Midbrain (tissue), 1 donor: ENCODE measurements at places on chromosomes 12 and 14.
A peak's percentile ranks its signal among the peaks of the same experiment; 100 is the strongest.

- DNase-seq, result no peak
These were observed 172.9 kb upstream of the LRIG3 start for GRCh38 chr12:59093073-59093772.

- peak; percentile 21 for DNase-seq
These were observed 13.5 kb downstream of the AMN1 start for GRCh38 chr12:31715283-31715825.

DNA sequence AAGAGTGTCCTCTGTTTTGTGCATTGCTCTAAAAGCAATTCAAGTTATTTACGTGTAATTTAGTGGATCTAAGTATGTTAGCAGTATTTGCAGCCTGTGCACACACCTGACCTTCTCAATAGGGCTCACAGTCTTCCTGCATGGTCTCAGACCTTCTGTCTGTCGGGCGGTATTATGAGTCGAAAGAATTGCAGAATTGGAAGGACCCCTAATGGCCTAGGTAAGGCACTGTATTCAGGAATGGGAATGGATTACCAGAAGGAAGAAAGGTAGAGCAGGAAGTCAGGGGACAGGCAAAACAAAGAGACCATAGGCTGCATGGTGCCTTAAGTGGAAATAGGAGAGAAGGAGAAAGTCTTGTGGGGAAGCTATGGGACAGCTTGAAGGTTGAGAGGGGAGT is 341.6 kb downstream of the VRK1 start:
- no peak for DNase-seq

- DNase-seq, result no peak
These were observed 17.0 kb downstream of the ACSS3 start for GRCh38 chr12:81094718-81095360.

DNA sequence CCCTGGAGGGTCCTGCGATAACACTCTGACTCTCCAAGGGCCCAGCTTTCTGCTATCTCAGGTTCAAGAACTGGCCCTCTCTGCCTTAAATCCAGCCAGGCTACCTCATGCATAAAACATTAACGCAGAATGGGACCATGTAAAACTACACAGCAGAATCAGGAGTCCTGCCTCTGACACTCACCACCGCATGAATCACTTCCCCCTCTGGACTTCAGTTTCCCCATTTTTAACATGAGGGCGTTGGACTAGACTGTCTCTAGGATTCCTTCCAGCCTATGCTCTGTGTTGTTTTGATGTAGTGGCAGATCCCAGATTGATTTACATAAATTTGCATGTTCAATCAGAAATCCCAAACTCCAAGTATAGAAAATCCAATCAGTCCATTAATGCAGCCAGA is 3.3 kb downstream of the NCKAP5L start:
- peak; percentile 43 for DNase-seq

DNA sequence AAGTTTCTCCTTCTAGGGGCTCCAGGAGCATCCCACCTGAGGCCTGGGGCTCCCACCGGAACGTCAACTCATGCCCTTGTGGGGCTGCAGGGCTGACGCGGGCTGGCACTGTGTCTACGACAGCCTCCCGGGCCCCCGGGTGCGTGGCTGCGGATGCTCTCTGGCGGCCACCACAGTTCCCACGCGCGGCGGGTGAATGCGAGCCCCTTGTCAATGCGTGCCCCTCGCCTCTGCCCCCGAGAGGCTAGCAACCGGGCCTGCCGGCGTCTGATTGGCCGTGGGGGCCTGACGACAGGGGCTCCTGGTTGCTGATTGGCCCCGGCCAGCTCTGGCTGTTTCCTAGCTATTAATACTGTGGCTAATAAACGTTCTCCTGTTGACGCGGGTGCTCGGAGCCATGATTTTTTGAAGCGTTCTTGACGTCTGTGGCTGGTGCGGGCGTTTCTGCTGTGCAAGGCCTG is 1.8 kb upstream of the MEG3 start:
- no peak for DNase-seq

DNA sequence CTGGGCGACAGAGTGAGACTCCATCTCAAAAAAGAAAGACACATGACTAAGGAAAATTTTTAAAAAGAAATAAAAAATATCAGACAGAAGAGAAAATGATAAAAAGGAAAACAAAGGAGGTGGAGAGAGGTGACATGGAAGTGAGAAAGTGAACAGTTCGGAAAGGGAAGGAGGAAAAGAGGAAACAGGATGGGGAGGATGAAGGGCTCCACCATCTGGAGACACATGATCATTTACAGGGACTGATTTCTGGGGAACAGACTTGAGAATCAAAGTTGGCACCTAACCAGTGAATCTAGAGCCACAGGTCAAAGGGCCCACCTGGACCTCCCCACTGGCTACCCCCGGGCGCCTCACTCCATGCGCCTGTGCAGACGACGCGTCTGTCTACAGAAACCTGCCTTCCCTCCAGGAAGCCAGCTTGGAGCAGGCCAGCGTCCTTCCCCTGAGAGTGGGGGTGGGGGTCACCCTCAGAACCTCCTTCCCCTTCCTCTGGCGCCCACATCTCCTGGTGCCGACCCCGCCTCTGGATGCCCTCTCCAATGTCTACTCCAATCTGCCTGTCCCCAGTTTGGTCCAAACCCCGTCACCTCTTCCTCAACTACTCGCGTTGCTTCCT is 60.5 kb downstream of the AMN start:
- no peak for DNase-seq

DNA sequence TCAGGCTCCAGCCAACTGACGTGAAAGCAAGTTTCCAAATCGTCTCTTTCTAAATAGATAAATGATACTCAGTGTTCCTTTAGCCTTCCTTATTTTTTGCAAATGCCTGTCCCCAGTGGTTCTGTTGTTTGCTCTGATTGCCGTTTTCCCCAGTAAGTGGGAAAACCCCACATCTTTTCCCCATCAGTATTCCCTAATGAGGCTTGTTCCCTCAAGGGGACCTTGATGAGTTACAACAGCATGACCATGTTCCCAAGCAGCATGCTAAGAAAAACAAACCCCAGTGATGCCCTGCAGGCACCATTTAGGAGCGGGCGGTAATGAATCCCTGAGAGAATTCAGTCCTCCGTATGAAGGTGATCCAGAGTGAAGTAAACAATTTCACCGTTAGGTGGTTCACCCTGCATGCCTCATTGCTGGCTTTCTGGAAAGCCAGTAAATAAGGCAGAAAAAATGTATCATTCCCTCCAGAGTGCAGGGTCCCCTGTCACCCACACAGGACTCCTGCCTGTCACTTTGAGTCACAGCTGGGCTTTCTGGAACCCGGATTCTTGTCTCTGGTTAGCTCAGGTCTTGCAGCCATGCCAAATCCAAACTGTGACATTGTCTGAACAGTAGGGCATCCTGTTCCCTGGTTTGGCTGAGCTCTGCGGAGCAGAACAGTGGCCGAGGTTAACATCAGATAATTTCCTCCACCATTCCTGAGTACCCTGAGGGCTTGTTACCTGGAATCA is 222.6 kb downstream of the RGS6 start:
- no peak for DNase-seq

GRCh38 chr14:103871596-103872480 is 24.5 kb upstream of the PPP1R13B start:
- no peak for DNase-seq

- DNase-seq, result no peak
These were observed 3.1 kb downstream of the FUT8 start for GRCh38 chr14:65415613-65416012.

DNA sequence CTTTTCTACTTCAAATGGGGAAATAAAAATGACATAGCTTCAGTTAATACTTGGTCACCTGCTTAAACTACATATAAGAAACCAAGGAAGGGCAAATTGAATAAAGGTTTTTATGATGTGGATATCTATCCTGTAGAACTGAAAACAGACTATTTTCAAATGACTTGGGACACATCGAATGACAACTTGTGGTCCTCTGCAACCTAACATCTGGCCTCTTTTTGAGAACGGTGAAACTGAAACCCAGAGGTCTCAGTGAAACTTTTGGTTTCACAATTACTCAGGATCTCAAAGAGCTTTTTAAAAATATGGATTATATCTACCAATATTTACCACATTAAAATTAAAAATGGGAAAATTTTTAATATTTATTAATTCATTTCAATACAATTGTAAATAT is 65.2 kb downstream of the PPP2R5E start:
- DNase-seq, result no peak

DNA sequence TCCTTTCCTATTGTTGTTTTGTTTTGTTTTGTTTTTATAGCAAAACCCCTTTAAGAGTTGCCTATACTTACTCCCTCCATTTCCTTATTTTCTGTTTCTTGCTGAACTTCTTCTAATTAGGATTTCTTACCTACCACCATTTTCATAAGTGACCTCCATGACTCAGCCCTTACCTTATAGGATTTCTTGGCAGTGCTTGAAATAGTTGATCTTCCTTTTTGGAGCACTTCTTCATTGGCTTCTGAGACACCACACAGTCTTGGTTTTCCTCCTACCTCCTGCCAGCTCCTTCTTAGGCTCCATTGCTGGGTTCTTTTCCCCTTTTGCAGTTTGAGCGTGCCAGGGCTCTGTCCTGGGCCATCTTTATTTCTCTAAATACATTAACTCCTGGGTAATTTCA is 23.4 kb upstream of the EID3 start:
- DNase-seq, result no peak

GRCh38 chr14:76090616-76091391 is 60.9 kb upstream of the GPATCH2L start:
- DNase-seq, result no peak

GRCh38 chr12:41473441-41473840 is 285.3 kb downstream of the PDZRN4 start:
- no peak for DNase-seq

DNA sequence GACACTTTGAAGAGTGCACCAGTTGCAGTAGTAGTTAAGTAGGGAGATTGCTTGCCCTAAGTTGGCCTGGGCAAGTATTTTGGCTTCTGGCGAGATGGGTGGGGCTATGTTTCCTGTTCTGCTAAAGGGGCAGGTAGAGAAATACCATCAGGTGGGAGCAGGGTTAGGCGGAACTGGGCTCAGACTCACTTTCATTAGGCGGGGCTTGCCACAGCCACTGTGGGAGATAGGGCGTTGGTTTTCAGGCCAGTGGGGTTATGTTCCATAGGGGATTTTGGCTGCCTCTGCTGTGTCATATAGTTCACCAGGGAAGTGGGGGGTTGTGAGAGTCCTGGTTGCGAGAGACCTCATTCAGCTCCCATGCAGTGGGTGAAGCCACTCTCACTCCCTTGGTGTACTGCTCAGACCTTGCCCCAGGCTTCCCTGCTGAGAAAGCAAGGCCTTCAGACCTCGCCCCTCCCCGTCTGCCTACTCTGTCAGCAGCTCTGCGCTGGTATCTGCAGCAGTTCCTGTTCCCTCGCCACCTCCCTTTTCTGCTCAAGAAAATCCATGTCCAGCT is 43.3 kb downstream of the AEBP2 start:
- DNase-seq, result no peak

- DNase-seq, result no peak
These were observed 121.3 kb downstream of the RPS29 start for GRCh38 chr14:49464885-49465284.

DNA sequence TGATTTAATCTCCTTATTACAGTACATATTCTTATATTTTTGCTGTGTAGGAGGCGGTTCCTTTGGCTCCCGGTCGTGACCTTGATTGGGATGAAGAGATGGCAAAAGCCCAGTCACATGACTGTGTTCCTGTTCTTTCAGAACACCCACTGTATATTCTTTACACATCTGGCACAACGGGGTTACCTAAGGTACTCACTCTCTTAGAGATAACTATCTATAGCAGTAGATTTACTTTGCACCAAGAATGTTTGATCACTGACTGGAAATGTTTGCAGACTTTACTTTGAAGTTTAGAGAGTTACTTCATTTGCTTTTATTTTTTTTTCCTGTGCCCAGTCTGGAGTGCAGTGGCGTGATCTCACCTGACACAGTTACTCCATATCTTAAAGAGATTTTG is 65.2 kb downstream of the ACSS3 start:
- no peak for DNase-seq

- DNase-seq, result no peak
These were observed 37.5 kb downstream of the CCER1 start for GRCh38 chr12:90917431-90917830.

DNA sequence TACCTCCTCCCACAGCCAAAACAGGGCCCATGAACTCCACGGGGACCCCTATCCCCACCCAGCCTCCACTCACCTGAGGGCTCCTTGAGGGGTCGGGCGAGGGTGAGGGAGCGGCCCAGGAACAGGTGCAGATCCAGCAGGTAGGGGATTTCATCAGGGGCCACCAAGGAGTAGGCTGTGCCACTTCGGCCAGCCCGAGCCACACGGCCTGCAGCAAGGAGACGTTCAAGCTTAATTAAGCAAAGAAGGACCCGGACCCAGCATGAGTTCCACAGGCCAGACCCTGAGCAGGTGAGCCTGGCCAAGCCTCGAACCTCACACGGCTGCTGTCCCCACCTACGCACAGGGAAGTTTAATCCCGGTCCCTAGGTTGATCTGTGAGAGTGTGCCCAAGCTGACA is 15.6 kb downstream of the DDX54 start:
- no peak for DNase-seq

DNA sequence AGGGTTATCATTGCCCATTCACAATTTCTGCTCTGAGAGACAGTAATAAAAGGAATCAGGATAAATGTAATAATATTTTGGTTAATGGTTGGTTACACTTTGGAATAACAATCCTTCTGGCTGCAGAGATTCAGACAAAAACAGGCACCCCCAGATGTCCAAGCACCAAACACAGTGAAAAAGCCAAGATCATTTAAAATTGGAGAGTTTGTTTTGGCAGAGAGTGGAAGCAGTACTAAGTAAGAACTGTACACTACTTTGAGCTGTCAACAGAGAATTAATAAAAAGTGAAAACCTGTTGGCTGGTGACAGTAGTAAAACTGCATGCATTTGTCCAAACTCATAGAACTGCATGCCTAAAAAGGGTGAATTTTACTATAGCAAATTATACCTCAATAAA is 15.6 kb upstream of the IL22 start:
- DNase-seq, result no peak

- no peak for DNase-seq
These were observed 100.6 kb downstream of the NINJ2 start for GRCh38 chr12:562634-563033.

DNA sequence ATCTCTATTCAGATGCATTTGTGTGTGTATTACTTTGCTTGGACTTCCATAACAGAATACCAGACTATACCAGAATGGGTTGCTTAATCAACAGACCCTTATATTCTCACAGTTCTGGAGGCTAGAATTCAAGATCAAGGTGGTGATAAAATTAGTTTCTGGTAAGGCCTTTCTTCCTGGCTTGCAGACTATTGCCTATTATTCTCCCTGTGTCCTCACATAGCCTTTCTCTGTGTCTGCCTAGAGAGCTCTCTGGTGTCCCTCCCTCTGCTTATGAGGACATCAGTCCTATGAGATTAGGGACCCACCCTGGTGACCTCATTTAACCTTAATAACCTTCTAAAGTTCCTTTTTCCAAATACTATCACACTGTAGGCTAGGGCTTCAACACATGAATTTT is 106.0 kb downstream of the FAR2 start:
- DNase-seq, result no peak

GRCh38 chr12:65941388-65941787 is 117.1 kb downstream of the HMGA2 start:
- no peak for DNase-seq
